Peyer's patch (tissue), 4 donors: ENCODE measurements at places on chromosomes 1 and 21. TPM values are rescaled to one million over a fixed set of nuclear protein-coding genes. Genes with fewer than 3 reads are reported as not detected.

The FALEC gene
- total RNA-seq: not detected

The FAM131C gene
- not detected for total RNA-seq

The PEAR1 gene
- total RNA-seq: 17.3 TPM

The GJB3 gene
- total RNA-seq: not detected

The LSM10 gene
- total RNA-seq: 30.4 TPM

The CAPN9 gene
- total RNA-seq: 42.0 TPM

The MYOG gene
- not detected for total RNA-seq

The FCRLB gene
- total RNA-seq: not detected

The THEMIS2 gene
- 21.7 TPM for total RNA-seq

DNA sequence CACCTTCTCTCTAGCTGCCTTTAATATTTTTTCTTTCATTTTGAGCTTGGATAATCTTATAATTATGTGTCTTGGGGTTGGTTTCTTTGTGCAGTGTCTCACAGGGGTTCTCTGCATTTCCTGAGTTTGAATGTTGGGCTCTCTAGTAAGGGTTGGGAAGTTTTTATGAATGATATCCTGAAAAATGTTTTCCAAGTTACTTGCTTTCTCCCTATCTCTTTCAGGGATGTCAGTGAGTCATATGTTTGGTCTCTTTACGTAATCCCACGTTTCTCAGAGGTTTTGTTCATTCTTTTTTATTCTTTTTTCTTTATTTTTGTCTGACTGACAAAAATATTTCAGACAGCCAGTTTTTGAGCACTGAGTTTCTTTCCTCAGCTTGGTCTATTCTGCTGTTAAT, 55.4 kb upstream of the CCDC190 start:
- H3K4me1 ChIP-seq: no peaks in the 10 kb centered on the region
- H3K27ac ChIP-seq: no peak overlapping the region
- H3K27me3 ChIP-seq: no peaks in the 10 kb centered on the region
- H3K36me3 ChIP-seq: no peaks in the 10 kb centered on the region

DNA sequence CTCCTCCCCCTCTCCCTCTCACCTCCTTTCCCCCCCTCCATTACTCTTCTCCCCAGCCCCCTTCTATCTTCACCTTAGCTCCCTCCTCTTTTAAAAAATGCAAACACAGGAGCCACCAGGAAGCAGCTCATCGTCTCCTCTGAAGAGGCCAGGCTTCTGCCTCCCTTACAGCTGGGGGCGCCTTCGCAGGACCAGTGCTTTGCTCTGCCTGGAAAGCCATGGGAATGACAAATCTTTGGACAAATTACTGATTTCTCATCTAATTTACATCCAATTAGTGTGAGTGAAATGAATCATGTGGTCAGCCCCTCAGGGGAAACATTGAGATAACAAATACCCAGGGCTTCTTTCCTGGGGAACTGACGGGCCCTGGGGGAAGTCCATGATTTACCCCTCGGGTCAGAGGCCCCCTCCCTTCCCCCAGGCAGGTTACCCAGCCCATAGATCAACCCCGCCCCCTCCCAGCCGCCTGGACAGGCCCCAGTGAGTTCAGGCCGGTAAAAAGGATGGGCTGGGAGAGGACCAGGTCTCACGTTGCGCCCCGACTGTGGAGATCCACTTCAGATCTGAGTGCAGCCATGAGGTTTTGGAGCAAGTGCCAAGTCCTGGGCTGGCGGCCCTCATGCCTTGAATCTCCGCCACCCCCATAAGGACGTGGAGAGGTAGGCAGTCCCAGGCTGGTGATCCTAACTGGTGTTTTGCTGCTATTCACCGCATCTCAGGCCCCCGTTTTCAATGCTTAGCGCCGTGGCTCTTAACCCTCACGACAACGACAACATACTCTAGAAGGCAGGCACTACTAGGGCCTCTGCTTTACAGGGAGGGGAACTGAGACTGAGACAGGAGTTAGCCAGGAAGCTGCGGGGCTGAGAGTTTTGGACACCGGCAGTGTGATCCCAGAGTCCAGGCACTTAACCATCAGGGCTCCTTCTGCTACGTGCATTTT, 300.8 kb downstream of the RRAGC start:
- no peak overlapping the region for H3K4me3 ChIP-seq
- H3K27me3 ChIP-seq: no peaks in the 10 kb centered on the region
- H3K4me1 ChIP-seq: no peaks in the 10 kb centered on the region
- no peaks in the 10 kb centered on the region for H3K36me3 ChIP-seq
- DNase-seq: no peak

GRCh38 chr1:214643030-214643429, 40.0 kb downstream of the CENPF start:
- no peak overlapping the region for H3K27ac ChIP-seq
- no peaks in the 10 kb centered on the region for H3K4me1 ChIP-seq
- H3K4me3 ChIP-seq: no peak overlapping the region
- DNase-seq: no peak

DNA sequence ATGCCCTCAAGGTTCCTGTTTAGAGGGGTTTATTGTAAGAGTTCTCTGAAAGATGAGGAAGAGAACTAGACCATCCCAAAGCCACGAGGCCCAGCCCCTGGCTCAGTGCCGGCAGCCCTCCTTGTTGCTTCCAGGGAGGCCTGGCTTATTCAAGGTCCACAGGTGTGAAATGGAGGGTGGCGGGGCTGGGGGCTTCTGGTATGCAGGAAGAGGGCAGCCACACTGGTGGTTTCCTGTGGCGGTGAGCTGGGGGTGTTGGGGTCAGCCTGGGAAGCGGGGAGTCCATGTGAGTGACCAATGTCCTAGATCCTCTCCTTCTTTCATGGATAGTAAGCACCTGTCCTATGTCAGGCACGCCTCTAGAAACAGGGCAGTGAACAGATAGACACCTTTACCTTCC, 138.2 kb downstream of the CAMTA1 start:
- H3K4me1 ChIP-seq: no peaks in the 10 kb centered on the region
- H3K27me3 ChIP-seq: no peaks in the 10 kb centered on the region
- DNase-seq: peak; percentile 34
- no peaks in the 10 kb centered on the region for H3K36me3 ChIP-seq
- H3K4me3 ChIP-seq: no peak overlapping the region

GRCh38 chr1:150548632-150549495, at the start of gene ADAMTSL4:
Gene ADAMTSL4 (plus strand): TSS chr1:150549408. CDS start chr1:150552289, 2,881 bp downstream.
- no peaks in the 10 kb centered on the region for H3K4me1 ChIP-seq
- no peaks in the 10 kb centered on the region for H3K36me3 ChIP-seq
- no peaks in the 10 kb centered on the region for H3K27me3 ChIP-seq
- peak; percentile 26 for DNase-seq
- H3K27ac ChIP-seq: peak within 1 kb of the TSS; percentile 83

GRCh38 chr1:10361515-10361914, 37.3 kb upstream of the PGD start:
- H3K36me3 ChIP-seq: no peaks in the 10 kb centered on the region
- no peak overlapping the region for H3K4me3 ChIP-seq
- H3K4me1 ChIP-seq: no peaks in the 10 kb centered on the region
- no peak overlapping the region for H3K27ac ChIP-seq
- no peak for DNase-seq

GRCh38 chr21:26443291-26443690, 129.8 kb downstream of the CYYR1 start:
- no peaks in the 10 kb centered on the region for H3K4me1 ChIP-seq
- H3K4me3 ChIP-seq: no peak overlapping the region
- no peak overlapping the region for H3K27ac ChIP-seq
- DNase-seq: no peak

GRCh38 chr1:243269461-243269801, 13.6 kb downstream of the SDCCAG8 start:
- H3K4me3 ChIP-seq: no peak overlapping the region
- H3K27me3 ChIP-seq: no peaks in the 10 kb centered on the region
- no peak for DNase-seq
- no peaks in the 10 kb centered on the region for H3K36me3 ChIP-seq
- no peak overlapping the region for H3K27ac ChIP-seq
- H3K4me1 ChIP-seq: no peaks in the 10 kb centered on the region

DNA sequence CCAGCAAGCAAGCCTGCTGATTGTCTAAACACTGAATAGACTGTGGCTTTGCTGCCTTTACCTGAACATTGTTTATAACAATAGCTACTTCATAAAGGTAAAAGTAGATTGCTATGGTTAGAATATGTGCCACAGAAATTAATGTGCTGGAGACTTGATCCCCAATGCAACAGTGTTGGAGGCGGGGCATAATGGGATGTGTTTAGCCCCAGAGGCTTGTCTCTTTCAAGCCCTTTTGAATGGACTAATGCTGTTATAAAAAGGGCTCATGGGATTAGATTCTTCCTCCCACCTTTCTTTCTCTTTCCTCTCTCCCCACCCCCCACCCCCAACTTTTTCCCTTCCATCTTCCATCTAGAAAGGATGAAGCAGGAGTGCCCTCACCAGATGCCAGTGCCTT, 80.2 kb upstream of the PPP2R5A start:
- H3K36me3 ChIP-seq: no peaks in the 10 kb centered on the region
- no peaks in the 10 kb centered on the region for H3K4me1 ChIP-seq
- DNase-seq: no peak
- H3K27me3 ChIP-seq: no peaks in the 10 kb centered on the region
- H3K4me3 ChIP-seq: no peak overlapping the region

DNA sequence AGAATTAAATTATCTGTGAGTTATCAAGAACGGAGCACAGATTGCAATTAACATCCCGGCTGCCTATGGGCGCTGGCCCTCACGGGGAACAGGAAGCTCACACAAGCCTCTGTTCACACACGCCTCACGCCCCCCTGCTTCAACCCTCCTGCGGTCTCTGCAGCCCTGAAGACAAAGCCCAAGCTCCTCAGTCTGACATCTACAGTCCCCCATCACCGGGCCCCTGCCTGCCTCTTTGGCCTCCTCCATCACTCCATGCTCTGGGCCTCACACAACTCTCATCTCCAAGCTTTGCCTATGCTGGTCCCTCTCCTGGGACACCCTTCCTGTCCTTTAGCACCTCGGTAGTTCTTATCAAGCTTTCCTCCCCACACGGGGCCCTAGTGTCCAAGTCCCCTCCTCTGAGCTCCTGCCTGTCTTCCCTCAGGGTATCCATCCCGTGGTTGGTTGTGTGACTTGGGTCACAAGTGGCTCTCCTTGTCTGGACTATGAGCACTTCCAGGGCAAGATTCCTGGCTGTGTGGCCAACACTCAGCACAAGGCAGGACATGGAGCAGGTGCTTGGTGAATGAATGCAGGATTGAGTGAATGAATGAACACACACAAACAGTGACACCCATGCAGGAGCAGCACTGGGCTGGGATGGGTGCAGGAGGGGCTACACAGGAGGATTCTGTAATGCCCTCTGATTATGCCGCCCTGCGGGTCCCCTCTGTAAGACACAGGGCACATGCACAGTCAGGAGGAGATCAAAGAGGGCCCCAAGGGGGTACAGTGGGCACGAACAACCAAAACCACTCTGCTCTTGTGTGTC, 116.1 kb downstream of the DMRTB1 start:
- no peaks in the 10 kb centered on the region for H3K36me3 ChIP-seq
- no peaks in the 10 kb centered on the region for H3K4me1 ChIP-seq
- no peaks in the 10 kb centered on the region for H3K27me3 ChIP-seq
- peak; percentile 34 for DNase-seq
- no peak overlapping the region for H3K4me3 ChIP-seq

- DNase-seq: peak; percentile 62
- no peak overlapping the region for H3K4me3 ChIP-seq
- no peaks in the 10 kb centered on the region for H3K27me3 ChIP-seq
- no peaks in the 10 kb centered on the region for H3K36me3 ChIP-seq
Observed at GRCh38 chr1:155729031-155729898, 40.4 kb downstream of the DAP3 start.

- H3K4me1 ChIP-seq: no peaks in the 10 kb centered on the region
- H3K27me3 ChIP-seq: peaks cover 8% of the 10 kb centered on the region
- no peak overlapping the region for H3K4me3 ChIP-seq
- DNase-seq: no peak
- no peak overlapping the region for H3K27ac ChIP-seq
Observed at GRCh38 chr1:207455183-207455754, 1.1 kb downstream of the CR2 start.

- no peak overlapping the region for H3K4me3 ChIP-seq
- no peaks in the 10 kb centered on the region for H3K36me3 ChIP-seq
- H3K27ac ChIP-seq: no peak overlapping the region
- no peaks in the 10 kb centered on the region for H3K27me3 ChIP-seq
- peaks cover 8% of the 10 kb centered on the region for H3K4me1 ChIP-seq
Observed at GRCh38 chr1:200919386-200919785, 24.7 kb downstream of the INAVA start.

- H3K36me3 ChIP-seq: no peaks in the 10 kb centered on the region
- H3K27ac ChIP-seq: no peak overlapping the region
- H3K27me3 ChIP-seq: peaks cover 25% of the 10 kb centered on the region
- DNase-seq: no peak
- peaks cover 9% of the 10 kb centered on the region for H3K4me1 ChIP-seq
- H3K4me3 ChIP-seq: no peak overlapping the region
Observed at GRCh38 chr21:33067043-33067442, 2.9 kb upstream of the OLIG1 start.

- H3K4me1 ChIP-seq: no peaks in the 10 kb centered on the region
- no peaks in the 10 kb centered on the region for H3K27me3 ChIP-seq
- H3K36me3 ChIP-seq: no peaks in the 10 kb centered on the region
Observed at GRCh38 chr1:169060919-169061639, 45.4 kb upstream of the ATP1B1 start.
